Kidney epithelial cell (primary cell): ENCODE measurements at places on chromosomes 13 and 19.

- no peak for DNase-seq
Observed at GRCh38 chr19:45939792-45940514, 25.4 kb upstream of the NANOS2 start.

GRCh38 chr13:25018729-25019115 lies 77.2 kb upstream of the PABPC3 start:
- DNase-seq, result no peak

GRCh38 chr19:11435833-11436313 lies 438 bp downstream of the PRKCSH start:
- no peak for DNase-seq

- no peak for DNase-seq
Observed at GRCh38 chr19:16527971-16528521, 14.2 kb downstream of the CHERP start.

- no peak for DNase-seq
Observed at GRCh38 chr13:33541456-33541855, 255.9 kb upstream of the STARD13 start.

DNA sequence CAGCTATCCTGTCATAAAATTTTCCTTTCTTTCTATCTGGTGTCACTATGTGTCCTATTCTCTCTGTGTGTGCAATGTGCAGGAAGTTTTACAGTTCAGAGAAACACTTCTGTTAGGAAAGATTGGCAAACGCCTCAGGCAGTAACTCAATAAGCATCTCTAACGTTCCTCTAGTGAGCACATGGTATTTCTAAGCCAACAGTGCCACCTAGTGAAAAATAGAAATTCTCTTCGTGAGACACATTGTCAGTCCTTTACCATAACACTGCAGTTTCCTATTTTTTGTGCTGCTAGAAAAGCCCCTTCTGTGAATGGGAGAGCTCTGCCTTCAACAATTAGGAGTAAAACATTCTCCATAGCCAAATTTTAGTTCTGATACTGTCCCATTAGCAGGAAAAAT lies 50.7 kb downstream of the ZNF723 start:
- DNase-seq, result no peak

- DNase-seq, result no peak
Observed at GRCh38 chr13:45119991-45120864, at the start of gene GTF2F2. TSS of gene GTF2F2 (plus strand) at chr13:45120510. CDS start at chr13:45120656, 146 bp downstream.

- no peak for DNase-seq
Observed at GRCh38 chr13:71876648-71877255, 9.7 kb upstream of the DACH1 start.

DNA sequence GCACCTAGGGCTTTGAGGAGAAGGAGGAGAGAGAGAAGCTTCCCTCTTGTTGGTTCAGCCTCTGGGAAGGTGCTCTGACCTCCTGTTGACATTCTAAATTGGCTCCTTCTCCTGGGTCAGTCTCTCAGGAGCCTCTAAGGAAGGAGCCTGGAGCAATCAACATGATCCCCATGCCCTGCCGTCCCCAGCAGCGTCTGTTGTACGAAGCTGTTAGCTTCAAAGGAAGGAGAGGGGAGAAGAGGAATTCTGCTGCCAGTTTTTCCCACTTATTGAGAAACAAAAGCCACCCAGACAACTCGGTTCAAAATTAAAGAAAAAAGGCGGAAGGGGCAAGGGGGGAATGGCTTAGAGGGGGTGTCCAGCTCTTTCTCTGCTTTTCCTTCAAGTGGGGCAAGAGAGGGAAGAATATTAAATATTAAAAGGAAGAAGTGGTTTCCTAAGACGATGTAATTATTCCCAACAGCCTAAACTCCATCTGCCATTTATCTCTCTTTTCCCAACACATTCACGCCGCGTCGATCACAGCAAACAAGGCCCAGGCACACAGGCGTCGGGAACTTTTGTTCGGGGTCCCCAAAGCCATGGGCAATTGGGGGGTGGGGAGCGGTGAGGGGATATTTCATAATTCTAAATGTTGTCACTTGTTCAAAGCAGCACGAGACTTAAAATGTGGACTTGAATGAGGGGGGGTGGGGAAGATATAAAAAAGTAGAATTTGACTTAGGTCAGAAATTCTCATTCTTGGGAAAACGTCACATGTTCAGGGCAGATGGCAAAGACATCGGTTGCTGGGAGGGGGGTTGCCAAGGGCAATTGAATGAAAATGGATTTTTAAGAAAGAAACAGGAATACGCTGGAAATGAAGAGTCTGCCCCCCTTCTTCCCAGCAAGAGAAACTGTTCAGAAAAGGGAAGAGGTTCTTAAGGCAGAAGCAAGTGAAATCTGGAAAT lies 116.8 kb upstream of the CACNA1A start:
- DNase-seq, result no peak

DNA sequence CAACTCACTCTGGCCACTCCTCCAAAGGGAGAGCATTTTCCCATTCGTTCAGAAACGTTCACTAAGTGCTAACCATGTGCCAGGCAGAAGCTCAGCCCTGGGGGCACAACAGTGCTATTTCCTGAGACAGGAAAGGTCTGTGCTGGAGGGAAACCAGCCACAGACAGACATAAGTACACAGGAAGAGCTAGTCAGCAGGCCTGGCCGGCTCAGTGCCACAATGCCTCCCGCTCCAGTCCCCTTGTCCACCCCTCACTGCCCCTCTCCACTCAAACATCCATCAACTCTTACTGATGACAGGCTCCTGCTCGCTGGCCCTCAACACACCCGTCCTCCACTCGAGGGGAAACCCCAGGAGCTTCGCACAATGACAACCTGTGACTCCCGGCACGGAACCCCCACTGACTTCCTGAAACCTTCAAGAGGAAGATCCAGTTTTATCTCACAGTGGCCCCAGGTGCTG lies 11.3 kb upstream of the PLA2G4C start:
- DNase-seq, result no peak

- DNase-seq, result no peak
Observed at GRCh38 chr19:29515706-29516357, 10.0 kb upstream of the VSTM2B start.

DNA sequence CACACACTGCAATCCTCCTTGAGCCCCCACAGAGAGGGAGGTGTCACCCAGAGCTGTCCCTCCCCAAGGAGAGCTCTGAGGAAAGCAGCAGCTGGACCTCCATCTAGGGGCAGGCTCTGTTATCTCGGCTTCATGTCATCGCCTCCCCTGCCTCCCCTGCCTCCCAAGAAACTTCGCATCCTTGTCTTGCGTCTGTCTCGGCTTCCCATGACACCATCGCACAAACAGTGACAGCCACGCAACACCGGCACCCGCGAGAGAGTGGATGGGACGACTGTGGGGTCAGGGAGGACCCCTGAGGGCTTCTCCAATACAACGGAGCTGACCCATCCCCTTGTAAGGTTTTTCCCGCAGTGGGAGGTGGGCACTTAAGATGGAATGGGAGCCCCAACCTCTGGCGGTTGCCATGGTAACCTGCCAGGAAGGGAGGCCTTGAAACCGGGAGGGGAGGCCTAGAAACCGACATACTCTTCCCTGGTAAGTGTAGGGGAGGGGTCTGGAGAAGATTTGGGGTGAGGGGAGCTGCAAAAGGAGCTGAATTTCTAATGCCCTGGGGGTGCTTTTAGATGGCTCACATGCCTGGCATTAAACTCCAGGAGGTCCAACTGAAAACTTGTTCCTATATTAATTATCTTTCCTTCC lies 16.3 kb downstream of the TLE2 start:
- no peak for DNase-seq

DNA sequence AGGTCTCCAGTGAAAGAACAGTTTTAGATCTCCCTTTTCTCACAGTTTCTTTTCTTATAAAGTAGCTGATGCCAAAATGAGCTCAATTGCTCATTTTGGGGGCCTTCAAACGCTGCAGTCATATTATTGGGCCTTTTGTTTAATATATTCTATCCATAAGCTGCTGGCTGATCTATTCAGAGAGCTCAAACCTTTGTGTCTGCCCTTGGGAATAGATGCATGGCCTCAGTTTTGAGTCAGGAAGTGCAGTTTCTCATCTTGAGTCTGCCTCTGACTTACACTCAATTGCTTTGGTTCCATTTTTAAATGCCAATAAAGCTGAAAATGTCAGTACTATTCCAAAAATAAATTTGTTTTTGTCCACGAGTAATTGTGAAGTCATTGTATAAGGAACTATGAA lies 468.9 kb downstream of the KLF12 start:
- DNase-seq, result no peak

DNA sequence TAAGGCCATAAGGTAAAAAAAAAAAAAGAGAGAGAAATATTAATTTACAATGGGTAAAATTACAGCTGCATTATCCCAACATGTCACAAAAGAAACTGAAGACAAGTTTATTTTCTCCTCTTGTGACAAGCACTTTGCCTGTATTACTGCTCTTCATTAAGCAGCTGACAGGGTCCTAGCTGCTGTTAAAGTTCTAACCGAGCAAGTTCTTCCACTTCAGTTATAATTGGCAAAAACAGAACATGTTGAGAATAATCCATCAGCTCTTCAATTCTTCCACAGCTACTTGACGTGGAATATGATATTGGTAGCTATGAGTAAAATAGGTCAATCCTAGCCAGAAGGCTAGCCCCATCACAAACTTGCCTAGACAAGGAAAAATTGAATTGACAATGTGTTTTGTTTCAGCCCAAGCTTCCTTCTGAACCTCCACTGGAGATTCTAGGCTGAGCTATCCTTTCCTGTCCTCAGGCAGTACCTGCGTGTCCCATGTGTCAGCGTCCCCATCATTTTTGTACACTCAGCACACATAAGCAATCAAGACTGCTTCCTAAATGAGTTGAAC lies 32.2 kb upstream of the DOCK9 start:
- DNase-seq, result no peak

GRCh38 chr19:29842471-29843179 lies 30.8 kb downstream of the CCNE1 start:
- no peak for DNase-seq

DNA sequence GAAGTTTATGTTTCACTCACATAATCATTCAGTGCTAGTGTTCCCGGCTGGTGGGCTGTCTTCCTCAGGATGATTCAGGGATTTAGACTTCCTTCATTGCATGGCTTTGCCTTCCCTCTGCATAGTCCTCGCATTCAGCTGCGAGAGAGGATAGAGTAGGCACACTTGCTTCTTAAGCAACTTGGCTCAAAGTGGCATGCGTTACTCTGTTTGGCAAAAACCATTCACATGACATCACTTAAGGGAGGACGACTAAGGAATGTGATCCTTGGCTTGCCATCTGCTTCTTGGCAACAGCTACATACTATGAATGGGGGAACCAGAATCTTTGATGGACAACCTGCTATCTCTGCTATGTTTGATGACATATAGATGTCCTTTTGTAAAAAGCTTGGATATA lies 359.3 kb downstream of the TDRD3 start:
- no peak for DNase-seq

- DNase-seq, result no peak
Observed at GRCh38 chr13:73714522-73714921, 419.7 kb downstream of the KLF12 start.

DNA sequence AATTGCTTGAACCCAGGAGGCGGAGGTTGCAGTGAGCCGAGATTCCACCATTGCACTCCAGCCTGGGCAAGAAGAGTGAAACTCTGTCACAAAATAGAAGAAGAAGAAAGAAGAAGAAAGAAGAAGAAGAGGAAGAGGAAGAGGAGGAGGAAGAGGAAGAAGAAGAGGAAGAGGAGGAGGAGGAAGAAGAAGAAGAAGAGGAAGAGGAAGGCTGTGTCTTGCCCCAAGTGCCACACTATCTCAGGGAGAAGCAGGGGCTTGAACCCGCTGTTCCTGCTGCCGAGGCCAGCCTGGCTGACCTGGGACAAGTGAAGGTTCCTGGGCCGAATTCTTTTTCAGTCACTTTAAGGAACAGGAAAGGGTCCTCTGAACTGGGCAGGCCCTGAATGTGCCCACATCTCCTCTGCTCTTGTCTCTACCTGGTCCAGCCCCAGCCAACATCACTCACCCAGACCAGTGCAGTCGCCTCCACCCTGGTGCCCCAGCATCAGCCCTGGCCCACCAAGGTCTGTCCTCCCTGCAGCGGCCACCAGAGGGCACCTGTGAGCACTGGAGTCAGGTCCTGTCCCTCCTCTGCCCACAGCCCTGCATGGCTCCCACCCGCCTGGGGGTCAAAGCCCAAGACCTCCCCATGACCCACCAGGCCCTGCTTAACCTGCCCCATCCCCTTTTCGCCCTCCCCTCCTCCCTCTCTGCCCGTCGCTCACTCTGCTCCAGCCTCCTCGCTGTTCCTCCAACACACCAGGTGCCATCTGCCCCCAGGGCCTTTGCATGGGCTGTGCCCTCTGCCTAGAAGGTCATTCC lies 20.0 kb downstream of the TICAM1 start:
- no peak for DNase-seq
